Smooth muscle cell of bladder (primary cell): ENCODE measurements at places on chromosomes 5 and 9. TPM values are rescaled to one million over a fixed set of nuclear protein-coding genes. Genes with fewer than 3 reads are reported as not detected.

The LCN9 gene
- total RNA-seq: not detected in 2 replicates

The TTLL11 gene
- 3.4 and 3.6 TPM in 2 replicates for total RNA-seq

The ANGPTL2 gene
- 125 and 167 TPM in 2 replicates for total RNA-seq

The SLC36A3 gene
- not detected in 2 replicates for total RNA-seq

The SPATA31C1 gene
- total RNA-seq: not detected in 2 replicates

The FBXO4 gene
- total RNA-seq: 13.5 and 14.1 TPM in 2 replicates

The SHC3 gene
- 21.6 and 24.0 TPM in 2 replicates for total RNA-seq

The TAF1L gene
- total RNA-seq: under 0.01 TPM in 1 of 2 replicates, not detected in the other

The NRG2 gene
- 0.18 and 0.28 TPM in 2 replicates for total RNA-seq

The ANKRD34B gene
- under 0.01 TPM in 1 of 2 replicates, not detected in the other for total RNA-seq

The TCERG1 gene
- total RNA-seq: 18.2 and 18.5 TPM in 2 replicates
